ENCODE measurements at places on chromosomes 3 and 15.

DNA sequence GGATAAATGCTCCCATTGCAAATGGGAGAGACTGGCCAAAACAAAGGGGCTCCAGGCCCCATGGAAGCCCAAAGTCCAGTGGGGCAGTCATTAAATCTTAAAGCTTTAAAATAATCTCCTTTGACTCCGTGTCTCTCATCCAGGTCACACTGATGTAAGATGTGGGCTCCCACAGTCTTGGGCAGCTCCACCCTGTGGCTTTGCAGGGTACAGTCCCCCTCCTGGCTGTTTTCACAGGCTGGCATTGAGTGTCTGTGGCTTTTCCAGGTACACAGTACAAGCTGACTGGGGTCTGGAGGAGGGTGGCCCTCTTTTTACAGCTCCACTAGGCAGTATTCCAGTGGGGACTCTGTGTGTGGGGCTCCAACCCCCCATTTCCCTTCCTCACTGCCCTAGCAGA is 45.9 kb downstream of the NIPA2 start:
- no peak for DNase-seq

DNA sequence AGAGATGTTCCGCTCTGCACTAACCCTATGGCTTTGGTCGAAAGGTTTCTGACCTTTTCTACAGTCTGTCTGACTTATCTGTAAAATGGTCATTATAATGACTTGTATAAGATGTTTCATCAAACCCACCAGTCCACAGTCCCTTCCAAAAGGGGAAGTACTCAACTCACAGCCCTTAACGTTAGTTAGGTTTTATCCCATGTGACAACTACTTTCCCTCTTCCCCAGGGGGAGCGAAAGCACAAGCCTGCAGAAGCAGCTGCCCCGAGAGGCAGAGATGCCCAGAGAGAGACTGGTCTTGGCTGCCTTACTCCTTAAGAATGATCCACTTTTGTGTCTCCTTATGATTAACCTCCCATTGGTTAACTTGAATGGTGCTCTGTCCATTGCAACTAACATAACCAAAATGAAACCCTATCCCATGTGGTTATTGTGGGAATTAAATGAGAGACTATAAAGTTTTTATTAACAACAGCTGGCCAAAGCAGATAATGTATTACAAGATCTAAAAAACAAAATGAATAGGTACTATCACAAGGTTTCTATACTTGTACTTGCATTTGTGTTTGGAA is 6.4 kb downstream of the ASTE1 start:
- no peak for DNase-seq

DNA sequence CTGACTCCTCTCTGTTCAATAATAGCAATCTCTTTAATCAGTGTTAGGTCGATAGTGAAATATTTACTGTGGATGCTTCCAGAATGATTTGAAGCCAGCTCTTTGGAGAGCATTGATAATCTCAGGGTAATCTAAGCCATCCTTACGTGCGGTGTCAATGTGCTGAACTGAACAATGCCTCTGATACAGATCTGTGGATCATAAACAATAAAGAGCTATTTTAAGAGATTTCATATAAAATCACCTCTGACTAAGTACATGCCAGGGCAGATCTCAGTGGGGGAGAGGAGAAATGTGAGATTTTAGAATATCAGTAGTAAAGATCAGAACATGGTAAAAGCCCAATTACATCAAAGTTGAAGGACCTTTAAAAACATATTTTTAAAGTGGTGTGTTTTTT is 319.3 kb upstream of the GBE1 start:
- no peak for DNase-seq

GRCh38 chr3:104596551-104596950 is 770.2 kb upstream of the ALCAM start:
- no peak for DNase-seq

GRCh38 chr15:76178296-76179000 is 118.7 kb downstream of the TMEM266 start:
- no peak for DNase-seq

- DNase-seq, result no peak
Observed at GRCh38 chr3:113844622-113845222, 6.1 kb downstream of the GRAMD1C start.
